ENCODE measurements at places on chromosomes 5 and 9.

DNA sequence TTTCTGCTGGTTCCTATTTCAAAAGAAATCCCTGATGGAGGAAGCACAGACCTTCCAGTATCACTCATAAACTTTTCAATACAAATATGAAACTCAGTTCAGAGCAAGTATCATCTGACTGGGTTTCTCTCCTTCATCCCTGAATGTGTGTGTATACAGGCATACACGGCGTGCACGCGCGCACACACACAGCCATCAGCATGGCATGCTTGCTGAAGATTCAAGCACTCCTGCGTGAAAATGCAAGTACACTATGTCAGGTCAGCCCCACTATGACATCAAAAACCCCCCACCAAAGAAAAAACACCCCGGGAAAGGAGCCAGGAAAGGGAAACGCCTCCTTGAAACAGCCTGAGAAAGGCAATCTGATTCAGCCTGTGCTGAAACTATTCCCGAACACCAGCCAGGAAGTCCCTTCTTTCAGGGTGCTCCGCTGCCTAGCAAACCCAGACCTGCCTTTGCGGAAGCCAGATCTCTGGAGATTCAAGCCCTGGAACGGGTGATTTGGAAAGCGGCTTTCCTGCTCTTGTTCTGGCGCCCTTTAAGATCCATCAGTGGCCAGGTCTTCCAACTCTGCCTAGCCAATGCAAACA, 831 bp downstream of the KLHL3 start:
- peaks cover 27% of the 10 kb centered on the region for H3K4me1 ChIP-seq
- H3K27ac ChIP-seq: peak overlapping the region; percentile 82
- no peak for DNase-seq

GRCh38 chr9:130531670-130532069, 47.7 kb upstream of the FUBP3 start:
- H3K36me3 ChIP-seq: no peaks in the 10 kb centered on the region
- H3K4me3 ChIP-seq: no peak overlapping the region
- H3K4me1 ChIP-seq: peaks cover 4% of the 10 kb centered on the region
- DNase-seq: no peak
- H3K27ac ChIP-seq: no peak overlapping the region

- no peak for DNase-seq
- no peaks in the 10 kb centered on the region for H3K27me3 ChIP-seq
- no peak overlapping the region for H3K27ac ChIP-seq
- peaks cover 6% of the 10 kb centered on the region for H3K4me1 ChIP-seq
- H3K36me3 ChIP-seq: no peaks in the 10 kb centered on the region
These were observed 1.8 kb downstream of the TRIM32 start for GRCh38 chr9:116688806-116689485.

DNA sequence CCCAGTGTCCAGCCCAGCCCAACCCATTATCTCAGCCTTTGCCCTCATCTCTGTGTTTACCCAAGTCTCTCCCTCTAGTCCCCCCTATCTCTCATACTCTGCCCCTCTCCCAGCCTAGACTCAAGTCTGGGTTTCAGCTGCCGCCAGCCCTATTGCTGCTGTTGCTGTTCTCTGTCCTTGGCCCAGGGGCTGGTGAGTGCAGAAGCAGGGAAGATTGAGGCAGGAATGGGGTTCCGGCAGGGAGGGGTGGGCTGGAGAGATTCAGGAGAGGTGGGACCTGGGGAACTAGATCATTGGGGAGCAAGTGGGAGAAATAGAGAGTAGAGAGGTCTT, 702 bp downstream of the TMEM8B start:
- DNase-seq: no peak
- no peaks in the 10 kb centered on the region for H3K36me3 ChIP-seq
- H3K4me1 ChIP-seq: peaks cover 40% of the 10 kb centered on the region
- H3K27ac ChIP-seq: peak overlapping the region; percentile 54

GRCh38 chr5:66628561-66628960, 32.4 kb downstream of the MAST4 start:
- no peaks in the 10 kb centered on the region for H3K27me3 ChIP-seq
- no peaks in the 10 kb centered on the region for H3K4me1 ChIP-seq
- no peak for DNase-seq
- H3K27ac ChIP-seq: no peak overlapping the region
- H3K36me3 ChIP-seq: no peaks in the 10 kb centered on the region
- no peak overlapping the region for H3K4me3 ChIP-seq

DNA sequence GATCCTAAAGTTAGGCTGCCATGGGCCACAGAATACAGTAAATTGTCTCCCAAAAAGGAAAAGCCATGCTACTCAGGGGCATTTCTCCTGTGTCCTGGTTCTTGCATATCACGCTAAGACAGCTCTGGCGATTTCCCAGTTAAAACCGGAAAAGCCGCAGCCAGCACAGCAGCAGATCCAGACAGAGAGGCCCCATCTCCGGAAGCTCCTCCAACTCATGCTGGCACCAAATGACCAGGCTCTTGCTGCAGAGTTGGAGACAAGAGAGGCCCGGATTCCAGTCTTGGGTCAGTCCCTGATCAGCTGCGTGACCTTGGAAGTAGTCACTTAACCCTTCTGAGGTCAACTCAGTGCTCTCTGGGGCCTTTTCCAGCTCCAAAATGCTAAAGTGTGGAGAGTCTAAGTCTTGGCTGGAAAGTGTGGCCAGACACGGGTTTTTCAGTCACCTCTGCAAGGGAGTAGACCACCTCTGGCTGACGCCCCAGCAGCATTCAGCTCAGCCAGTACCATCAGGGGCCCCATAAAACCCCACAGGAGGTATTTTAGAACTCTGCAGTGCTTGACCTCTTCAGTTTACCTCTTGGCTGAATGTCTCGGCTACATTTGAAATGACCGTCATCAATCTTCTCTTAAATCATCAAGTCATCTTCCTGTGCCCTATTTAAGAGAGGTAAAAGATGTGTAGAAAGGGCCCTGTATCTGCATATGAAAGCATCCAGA, 16.2 kb downstream of the GDNF start:
- no peak overlapping the region for H3K27ac ChIP-seq
- no peaks in the 10 kb centered on the region for H3K4me1 ChIP-seq
- no peaks in the 10 kb centered on the region for H3K36me3 ChIP-seq
- no peak overlapping the region for H3K4me3 ChIP-seq
- no peak for DNase-seq
- no peaks in the 10 kb centered on the region for H3K27me3 ChIP-seq

GRCh38 chr5:167899490-167900070, 391.9 kb upstream of the WWC1 start:
- no peak for DNase-seq
- H3K36me3 ChIP-seq: no peaks in the 10 kb centered on the region
- H3K4me1 ChIP-seq: no peaks in the 10 kb centered on the region
- no peak overlapping the region for H3K4me3 ChIP-seq
- no peak overlapping the region for H3K27ac ChIP-seq
- H3K27me3 ChIP-seq: no peaks in the 10 kb centered on the region

DNA sequence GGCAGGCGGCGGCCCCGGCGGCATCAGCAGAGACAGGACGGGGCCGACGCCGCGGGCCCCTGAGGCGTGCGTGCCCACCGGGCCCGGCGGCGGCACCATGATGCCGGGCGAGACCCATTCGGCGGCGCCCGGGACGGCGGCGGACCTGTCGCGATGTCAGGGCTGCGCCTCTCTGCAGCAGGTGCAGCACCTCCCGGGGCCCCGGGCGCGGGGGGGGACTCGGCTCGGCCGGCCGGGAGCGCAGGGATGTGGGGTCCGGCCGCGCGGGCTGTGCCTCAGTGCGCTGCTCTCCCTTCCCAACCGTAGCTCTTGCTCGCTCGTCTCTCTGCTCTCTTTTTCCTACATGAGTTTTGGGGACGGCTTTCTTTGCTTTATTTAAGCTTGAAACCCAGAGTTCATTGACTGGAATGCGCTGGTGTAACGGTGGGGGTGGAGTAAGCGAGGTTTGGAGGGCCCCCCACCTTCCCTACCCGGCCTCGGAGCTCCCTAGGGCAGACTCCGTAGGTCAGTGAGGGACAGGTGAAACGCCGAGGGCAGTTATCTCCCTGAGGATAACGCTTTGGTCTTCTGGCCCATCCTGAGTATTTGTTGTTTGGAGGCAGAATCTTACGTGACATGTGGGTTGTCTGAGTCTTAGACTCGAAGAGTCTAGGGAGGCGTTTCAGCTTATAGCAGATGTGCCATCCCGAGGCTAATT, 490 bp downstream of the ICE1 start:
- H3K4me1 ChIP-seq: peaks cover 18% of the 10 kb centered on the region
- H3K4me3 ChIP-seq: peak overlapping the region; percentile 68
- H3K36me3 ChIP-seq: no peaks in the 10 kb centered on the region
- no peak for DNase-seq
- no peaks in the 10 kb centered on the region for H3K27me3 ChIP-seq
- H3K27ac ChIP-seq: peak overlapping the region; percentile 98

GRCh38 chr9:77663754-77664153, 15.6 kb upstream of the GNA14 start:
- no peak for DNase-seq
- H3K27me3 ChIP-seq: no peaks in the 10 kb centered on the region
- peaks cover 3% of the 10 kb centered on the region for H3K4me1 ChIP-seq
- no peak overlapping the region for H3K27ac ChIP-seq
- no peak overlapping the region for H3K4me3 ChIP-seq

DNA sequence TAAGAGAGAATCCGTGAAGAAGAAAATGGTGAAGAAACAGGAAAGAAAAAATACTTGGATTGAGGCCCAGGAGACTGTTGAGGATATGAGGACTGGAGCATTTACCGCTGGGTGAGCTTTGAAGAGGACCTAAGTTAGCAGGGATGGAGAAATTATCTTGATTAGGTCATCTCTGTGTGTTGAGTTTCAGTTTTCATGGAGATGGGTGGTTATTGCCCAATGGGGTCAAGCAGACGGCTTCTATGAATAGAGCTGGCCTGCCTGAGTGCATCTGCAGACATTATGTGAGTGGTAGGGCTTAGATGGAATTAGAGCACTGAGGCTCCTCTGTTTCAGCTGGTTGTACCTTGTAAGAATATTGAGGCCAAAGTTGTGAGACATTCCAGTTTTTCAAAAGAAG, 245.4 kb upstream of the FBXL7 start:
- H3K4me1 ChIP-seq: no peaks in the 10 kb centered on the region
- no peak for DNase-seq
- no peak overlapping the region for H3K4me3 ChIP-seq
- H3K36me3 ChIP-seq: no peaks in the 10 kb centered on the region
- H3K27ac ChIP-seq: no peak overlapping the region
- H3K27me3 ChIP-seq: no peaks in the 10 kb centered on the region

- peak overlapping the region; percentile 65 for H3K4me3 ChIP-seq
- H3K4me1 ChIP-seq: peaks cover 42% of the 10 kb centered on the region
- H3K36me3 ChIP-seq: peaks cover 4% of the 10 kb centered on the region
- peak overlapping the region; percentile 98 for H3K27ac ChIP-seq
- peak; percentile 84 for DNase-seq
These were observed 57.9 kb downstream of the DOCK8 start for GRCh38 chr9:272251-273213.

GRCh38 chr5:154770111-154770510, 14.9 kb downstream of the LARP1 start:
- H3K27ac ChIP-seq: no peak overlapping the region
- DNase-seq: no peak
- peaks cover 6% of the 10 kb centered on the region for H3K36me3 ChIP-seq
- no peak overlapping the region for H3K4me3 ChIP-seq
- peaks cover 24% of the 10 kb centered on the region for H3K4me1 ChIP-seq
- no peaks in the 10 kb centered on the region for H3K27me3 ChIP-seq

DNA sequence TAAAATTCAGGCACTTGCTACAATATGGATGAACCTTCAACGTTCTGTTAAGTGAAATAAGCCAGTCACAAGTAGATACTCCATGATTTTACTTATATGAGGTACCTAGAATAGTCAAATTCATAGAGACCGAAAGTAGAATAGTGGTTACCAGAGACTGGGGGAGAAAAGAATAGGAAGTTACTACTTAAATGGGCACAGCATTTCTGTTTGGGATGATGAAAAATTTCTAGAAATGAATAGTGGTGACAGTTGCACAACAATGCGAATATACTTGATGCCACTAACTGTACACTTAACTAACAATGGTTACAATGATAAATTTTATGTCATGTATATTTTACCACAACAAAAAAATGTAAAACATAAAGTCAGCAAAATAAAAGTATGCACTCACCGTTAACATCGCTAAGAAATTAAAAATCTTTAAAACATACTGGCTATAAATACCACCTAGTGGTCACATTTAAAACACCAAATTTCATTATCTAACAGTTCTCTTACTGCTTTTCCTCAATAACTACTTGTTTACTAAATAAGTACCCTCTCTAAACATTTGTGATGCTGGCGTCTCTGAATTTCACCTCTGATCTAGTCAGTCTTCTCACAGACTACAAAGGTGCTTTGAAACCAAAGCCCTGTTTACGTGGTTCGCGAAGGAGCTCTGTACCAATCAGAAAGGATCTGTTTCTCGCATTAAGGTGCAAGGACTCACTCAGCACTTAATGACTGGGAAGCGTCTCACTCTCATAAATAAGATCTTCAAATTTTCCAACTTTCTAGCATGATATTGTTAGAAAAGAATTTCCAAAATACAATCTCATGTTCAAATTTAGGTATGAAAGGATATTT, 22.7 kb downstream of the KIF3A start:
- H3K27me3 ChIP-seq: no peaks in the 10 kb centered on the region
- H3K4me1 ChIP-seq: no peaks in the 10 kb centered on the region
- H3K27ac ChIP-seq: no peak overlapping the region
- no peak for DNase-seq
- peaks cover 5% of the 10 kb centered on the region for H3K36me3 ChIP-seq
- no peak overlapping the region for H3K4me3 ChIP-seq

DNA sequence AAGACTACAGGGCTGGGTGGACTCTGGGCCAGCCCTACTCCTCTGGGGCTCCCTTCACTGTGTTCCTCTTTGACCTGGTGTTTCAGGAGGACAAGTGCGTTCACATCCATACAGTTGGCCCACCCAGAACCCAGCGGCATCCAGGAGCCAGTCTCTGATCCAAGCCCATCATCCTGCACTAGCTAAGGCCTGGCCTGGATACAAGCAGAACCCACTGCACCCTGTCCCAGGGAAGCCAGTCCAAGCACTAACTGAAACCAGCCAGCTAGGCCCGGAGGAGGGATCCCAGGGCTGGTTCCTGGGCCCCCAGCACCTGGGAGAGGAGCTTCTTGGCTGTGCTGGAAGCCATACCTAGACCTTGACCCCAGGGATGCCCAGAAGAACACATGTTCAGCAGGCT, 4.1 kb upstream of the GBGT1 start:
- H3K4me3 ChIP-seq: no peak overlapping the region
- DNase-seq: no peak
- H3K36me3 ChIP-seq: no peaks in the 10 kb centered on the region
- H3K4me1 ChIP-seq: peaks cover 14% of the 10 kb centered on the region
- H3K27ac ChIP-seq: no peak overlapping the region

DNA sequence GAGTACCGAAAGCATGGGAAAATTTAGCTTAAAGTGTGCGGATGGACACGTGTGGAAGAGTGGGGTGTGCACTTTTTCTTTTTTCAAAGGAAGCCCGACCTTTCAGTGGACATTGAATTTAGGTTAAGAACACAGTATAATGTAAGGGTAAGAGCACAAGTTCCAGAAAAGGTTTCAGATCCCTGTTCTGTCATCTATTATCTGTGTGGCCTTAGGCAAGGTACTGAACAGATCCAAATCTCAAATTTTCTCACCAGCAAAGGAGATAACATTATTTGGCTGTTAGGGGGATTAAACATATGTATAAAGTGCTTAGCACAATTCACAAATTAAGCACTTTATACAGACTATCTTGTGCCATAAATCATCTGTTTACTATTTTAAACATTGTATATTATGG, 441.0 kb downstream of the SPOCK1 start:
- H3K27ac ChIP-seq: no peak overlapping the region
- no peak for DNase-seq
- H3K4me1 ChIP-seq: no peaks in the 10 kb centered on the region
- H3K27me3 ChIP-seq: no peaks in the 10 kb centered on the region
- no peak overlapping the region for H3K4me3 ChIP-seq

GRCh38 chr9:89501311-89501898, 3.5 kb upstream of the SEMA4D start:
- H3K4me3 ChIP-seq: no peak overlapping the region
- H3K36me3 ChIP-seq: no peaks in the 10 kb centered on the region
- peaks cover 33% of the 10 kb centered on the region for H3K4me1 ChIP-seq
- H3K27ac ChIP-seq: peak overlapping the region; percentile 71

Data from thymus (tissue), 14 donors.